ENCODE measurements at places on chromosomes 3 and 15. TPM values are rescaled to one million over a fixed set of nuclear protein-coding genes. Genes with fewer than 3 reads are reported as not detected.

The ERICH6 gene
- total RNA-seq: 0.43 TPM

The DLL4 gene
- total RNA-seq: 5.5 TPM

The NDUFB5 gene
- total RNA-seq: 90.8 TPM

The KCNMB3 gene
- 1.3 TPM for total RNA-seq

The AADACL2 gene
- total RNA-seq: not detected

The HHATL gene
- total RNA-seq: not detected

DNA sequence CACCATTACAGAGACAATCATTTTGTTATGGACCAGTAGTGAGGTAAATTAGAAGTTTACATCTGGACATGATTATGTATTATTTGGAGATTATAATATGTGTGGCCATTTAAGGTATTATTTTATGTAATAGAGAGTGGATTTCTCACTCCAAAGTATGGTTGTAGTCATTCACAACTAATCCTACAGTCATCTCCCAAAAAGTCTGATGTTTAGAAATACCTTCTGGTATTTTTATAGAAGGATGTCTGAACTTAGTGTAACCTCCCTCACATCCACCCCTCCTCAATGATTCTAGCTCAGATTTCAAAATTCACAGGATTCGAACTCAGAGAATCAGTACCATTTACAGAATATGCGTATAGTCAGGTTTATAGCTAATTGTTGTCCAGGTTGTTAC, 346.6 kb upstream of the MEIS2 start:
- no peak for DNase-seq

GRCh38 chr3:182980204-182981037, at the start of gene DCUN1D1:
Gene DCUN1D1 (minus strand): TSS chr3:182980538. CDS start chr3:182980489, 49 bp downstream.
- peak; percentile 88 for DNase-seq

DNA sequence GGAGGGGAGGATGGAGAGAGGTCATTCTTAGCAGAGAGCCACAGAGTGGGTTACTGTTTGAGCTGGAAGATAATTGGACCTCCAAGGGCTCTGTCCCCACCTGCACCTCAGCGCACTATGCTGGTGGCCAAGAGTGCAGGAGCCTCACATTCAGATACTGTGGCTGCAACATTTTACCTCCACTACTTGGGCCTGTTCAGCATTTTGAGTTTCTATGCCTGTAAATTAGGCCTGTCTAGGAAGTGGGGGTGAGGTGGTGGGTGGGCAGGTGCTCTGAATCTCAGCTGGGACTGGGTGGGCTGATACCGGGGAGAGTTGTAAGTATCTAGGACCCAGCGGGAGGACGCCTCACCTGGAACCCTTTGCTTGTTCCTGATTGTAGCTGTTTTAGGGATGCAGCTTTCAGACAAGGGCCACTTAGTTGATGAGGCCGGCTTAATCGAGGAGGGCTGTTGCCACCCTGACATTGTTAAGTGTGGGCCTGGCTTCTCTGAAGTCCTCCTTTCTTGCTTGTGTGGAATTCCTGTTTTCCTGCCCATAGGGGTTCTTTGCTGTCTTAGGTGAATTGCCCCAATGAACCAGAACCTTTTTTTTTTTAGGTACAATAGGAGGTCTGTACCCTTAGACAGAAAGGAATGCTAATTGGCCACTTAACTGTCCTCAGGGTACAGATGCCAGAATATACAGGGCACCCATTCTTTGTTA, 83.8 kb downstream of the SMAD3 start:
- no peak for DNase-seq

- no peak for DNase-seq
Observed at GRCh38 chr3:160531311-160531710, 34.1 kb downstream of the KPNA4 start.

DNA sequence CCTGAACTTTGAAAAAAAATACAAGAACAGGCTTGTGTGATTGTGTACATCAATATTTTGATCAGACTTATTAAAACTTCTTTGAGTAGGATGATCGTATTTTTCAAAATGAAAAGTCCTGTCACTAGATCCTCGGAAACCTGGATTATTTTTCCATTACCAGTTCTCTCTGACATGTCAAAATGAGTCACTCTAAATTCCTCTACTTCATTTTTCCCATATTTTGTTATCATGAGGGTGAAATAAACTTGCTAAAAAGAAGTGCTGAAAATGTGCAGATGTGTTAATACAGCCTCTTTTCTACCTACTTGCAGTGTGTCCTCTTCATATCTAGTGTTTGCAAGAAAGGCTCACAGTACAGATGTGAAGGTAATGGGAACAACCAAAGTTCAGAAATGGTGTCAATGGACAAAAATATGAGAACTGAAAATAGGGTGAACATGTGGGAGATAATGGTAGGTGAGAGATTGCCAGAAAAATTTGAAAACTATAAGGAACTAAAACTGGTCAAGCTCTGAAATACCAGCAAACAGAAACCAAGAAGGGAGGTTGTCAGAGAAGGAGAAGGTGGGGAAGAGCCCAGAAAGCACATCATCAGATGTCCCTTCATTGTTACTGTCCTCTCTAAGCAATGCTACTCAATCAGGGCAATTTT, 108.2 kb downstream of the EOMES start:
- peak; percentile 34 for DNase-seq

DNA sequence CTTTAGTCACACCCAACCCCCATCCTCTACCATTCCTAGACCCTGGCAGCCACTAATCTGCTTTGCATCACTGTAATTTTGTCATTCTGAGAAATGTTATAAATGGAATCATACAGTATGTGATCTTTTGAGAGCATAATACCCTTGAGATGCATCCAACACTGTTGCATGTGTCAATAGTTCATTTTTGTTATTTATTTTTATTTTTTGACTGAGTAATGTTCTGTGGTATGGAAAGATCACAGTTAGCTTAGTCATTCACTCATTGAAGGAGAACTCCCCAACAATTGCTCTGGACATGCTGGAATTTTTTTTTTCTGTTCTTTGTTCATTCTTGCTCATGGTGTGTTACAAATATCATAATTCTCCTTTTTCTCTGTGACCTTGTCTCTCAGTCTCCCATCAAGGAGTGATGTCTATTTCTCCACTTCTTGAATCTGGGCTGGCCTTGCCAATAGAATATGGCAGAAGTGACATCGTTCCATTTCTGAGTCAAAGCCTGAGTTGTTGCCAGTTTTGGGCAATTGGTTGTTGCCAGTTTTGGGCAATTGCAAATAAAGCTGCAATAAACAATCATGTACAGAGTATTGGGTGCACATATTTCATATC, 6.8 kb upstream of the ADPGK start:
- peak; percentile 7 for DNase-seq

Measured in fibroblast of villous mesenchyme (primary cell).